ENCODE measurements at places on chromosomes 7 and 10.
A peak's percentile ranks its signal among the peaks of the same experiment; 100 is the strongest.

DNA sequence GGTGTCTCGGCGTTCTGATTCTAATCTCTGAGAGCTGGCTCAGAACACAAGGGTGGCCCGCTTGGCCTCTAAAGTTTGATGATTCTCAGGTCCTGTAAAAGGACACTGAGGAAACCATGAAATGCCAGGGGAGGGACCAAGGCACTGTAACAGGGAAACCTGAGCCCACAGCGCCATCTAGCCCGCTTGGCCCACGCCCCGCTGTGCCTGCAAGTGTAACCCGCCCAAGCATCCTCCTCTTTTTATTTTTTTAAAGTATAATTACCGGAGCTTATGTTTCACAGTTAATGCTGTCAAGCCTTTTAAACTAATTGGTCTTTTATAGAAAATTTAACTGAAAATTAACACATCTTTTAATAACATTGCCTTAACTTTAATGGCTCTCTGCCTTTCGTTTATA, 734.7 kb downstream of the KCNMA1 start:
- DNase-seq, result peak; percentile 0

DNA sequence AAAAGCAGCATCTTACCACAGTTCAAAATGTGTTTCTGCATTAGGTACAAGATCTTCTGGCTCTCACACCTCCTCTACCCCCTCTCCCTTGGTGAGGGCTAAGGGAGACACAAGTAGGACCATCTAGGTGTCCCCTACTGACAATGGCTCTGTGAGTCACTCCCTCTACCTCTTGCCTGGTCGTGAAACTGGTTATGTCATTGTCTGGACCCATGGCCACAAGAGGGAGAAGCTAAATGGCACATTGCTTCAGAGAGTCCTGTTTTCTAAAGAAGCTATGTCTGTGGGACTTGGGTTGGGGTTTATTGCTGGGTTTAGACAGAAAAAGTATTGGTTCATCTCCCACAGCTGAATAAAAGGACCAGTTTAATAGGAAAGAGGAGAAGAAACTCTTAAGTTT, 4.0 kb upstream of the PLXNA4 start:
- no peak for DNase-seq

GRCh38 chr7:47278043-47278442, 303.9 kb downstream of the TNS3 start:
- DNase-seq, result no peak

DNA sequence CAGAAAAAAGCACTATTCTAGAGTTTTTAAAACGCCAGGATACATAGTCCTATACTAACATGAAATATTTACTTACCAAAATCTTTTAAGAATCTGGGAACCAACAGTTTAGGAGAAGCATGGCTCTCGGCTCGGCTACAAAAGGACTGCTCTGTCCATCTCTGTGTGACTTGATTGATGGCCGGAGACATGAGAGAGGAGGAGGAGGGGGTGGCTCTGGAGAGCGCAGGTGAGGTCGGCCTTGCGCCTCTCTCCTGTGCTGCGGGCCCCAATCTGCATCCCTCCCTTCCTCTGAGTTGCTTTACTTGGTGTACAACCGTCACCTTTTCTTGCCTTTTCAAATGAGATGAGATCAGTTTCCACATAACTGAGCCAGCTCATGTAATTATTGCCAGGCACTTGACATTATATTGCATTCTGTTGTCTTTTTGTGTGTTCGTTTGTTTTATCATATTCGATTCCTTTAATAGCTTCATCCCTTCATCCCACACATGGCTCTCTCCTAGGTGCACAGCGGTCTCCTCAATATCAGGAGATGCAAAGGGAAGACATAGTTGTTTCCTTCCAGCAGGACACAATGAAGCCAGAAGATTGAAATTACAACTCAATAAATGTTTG, 87.8 kb upstream of the KLF6 start:
- DNase-seq, result no peak

DNA sequence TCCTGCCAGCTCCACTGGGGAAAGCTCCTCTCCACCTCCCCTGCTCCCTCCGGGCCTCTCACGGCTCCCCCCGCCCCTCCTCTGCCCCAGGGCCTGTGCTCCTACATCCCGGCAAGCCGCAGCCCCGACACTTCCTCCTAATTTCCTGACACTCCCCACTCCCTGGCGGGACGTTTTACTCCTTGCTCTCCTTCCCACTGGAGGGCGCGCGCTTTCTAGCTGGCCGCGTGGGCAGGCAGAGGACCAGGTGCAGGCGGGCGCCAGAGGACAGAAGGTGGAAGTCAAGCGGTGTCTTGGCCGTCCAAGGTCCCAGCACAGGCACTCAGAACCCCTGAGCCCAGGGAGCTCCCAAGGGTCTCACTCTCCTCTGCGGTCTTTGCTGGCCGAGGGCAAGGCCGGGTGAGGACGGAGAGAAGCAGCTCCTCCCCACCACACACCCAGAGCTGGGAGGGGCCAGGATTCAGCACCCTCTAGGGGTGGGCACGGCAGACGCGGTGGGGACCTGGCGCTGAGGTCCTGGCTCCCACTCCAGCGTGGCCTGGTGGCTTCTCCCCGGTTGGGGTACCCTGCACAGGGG, 19.1 kb downstream of the ADAM8 start:
- no peak for DNase-seq

DNA sequence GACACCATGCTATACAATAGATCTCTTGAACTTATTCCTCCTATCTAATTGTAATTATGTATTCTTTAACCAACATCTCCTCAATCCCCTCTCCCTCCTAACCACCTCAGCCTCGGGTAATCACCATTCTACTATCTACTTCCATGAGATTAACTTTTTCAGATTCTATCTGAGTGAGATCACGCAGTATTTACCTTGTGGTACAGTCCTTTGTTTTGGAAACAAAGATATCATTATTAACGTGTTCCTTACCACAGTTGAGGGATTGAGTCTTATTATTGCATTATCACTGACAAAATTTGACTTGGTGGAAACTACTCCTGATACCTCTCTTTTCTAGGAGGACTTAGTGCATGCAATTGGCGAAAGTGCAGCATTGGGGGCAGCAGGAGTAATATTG, 26.0 kb upstream of the HYAL4 start:
- no peak for DNase-seq

GRCh38 chr7:138878856-138879255, 80.9 kb upstream of the ATP6V0A4 start:
- no peak for DNase-seq

DNA sequence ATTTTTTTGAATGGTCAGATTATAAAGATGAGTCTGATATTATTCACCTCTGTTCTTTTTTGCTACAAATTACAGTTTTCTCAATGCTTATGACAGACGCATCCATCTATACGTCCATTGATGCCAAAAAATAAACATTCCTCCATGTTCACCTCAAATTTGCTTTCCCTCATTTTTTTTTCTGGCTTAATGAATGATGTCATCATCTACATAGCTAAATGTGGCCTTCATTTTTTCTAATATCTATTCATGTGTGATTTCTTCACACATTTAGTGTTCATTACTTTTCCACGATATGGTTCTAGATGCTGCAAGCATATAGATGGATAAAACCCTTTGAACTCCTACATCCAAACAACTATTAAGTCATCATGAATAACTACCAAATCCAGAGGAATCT, 163.1 kb downstream of the MAGI2 start:
- no peak for DNase-seq

DNA sequence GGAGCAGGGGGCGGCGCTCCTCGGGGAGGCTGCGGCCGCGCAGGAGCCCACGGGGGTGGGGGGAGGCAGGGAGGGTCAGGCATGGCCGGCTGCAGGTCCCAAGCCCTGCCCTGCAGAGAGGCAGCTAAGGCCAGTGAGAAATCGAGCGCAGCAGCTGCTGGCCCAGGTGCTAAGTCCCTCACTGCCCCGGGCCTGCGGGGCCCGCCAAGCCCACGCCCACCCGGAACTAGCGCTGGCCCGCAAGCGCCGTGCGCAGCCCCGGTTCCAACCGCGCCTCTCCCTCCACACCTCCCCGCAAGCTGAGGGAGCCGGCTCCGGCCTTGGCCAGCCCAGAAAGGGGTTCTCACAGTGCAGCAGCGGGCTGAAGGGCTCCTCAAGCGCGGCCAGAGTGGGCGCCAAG, 28.3 kb upstream of the TES start:
- DNase-seq, result no peak

DNA sequence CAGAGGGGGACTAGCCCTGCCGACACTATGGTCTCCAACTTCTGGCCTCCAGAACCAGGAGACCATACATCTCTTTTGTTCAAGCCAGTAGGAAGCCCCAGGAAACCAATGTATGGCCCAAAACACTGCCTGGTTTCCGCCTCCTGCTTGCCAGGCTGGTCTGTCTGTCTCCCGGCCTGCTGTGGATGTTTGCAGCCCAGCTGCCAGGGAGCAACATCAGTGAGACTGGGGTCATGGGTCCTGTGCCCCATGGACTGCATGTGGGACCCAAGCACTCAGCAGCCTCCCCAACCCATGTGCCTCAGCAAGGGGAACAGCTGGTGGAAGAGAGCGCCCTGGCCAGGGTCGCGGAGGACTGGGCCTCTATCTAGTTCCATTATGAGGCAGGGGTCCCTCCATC, 33.4 kb upstream of the NUB1 start:
- no peak for DNase-seq

DNA sequence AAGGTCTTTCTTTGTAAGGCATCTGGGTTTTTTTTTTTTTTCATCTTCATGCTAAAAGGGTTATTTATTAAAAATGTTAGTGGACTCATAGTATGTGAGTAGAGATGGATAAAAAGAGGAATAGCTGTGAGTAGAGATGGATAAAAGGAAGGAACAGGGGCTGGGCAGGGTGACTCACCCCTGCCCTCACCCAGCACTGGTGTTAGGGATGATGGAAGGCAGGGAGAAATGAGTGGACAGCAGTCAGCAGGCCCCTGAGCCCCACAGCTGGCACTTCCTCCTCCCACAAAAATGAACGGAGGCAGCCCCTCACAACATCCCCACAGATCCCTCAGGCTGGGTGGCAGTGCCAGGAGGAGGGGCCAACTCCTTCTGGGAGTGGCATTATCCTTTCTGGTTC, 39.3 kb downstream of the ANTXRL start:
- no peak for DNase-seq

DNA sequence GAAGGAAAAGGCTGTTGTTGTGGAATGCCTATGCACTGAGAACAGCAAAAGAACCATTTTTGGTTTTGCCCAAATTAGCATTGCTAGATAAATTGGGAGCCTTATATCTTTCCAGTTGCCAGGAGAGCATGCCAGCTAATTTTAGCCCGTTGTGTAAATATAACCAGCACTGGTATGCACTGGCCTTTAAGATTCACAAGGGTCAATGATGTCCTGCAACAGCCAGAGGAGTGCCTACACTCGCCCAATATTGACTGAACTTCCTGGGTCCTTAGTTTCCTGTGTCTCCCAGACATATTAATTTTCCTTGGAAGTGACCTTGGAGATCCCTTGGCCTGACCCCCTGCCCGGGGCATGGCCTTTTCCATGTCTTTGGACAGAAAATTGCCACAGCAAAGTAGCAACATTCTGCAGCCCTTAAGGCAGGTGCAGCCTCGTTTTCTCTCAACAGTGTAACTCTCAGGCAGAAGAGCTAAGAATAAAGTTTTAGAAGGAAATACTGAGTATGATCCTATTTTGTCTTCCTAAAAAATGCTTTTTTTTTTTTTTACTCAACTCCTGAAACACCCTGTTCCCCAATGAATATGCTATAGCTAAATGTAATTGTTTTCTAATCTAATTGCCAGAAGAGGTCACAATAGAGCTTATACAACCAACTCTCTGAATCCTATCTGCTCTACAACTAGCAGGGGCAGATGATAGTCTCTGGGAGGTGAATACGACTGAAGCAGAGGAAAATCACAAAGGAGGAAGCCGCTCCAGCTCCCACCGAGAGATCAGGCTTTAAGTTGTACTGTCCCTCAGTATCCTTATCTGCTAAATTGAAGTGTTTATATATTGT, 131.9 kb upstream of the PCGF5 start:
- no peak for DNase-seq

DNA sequence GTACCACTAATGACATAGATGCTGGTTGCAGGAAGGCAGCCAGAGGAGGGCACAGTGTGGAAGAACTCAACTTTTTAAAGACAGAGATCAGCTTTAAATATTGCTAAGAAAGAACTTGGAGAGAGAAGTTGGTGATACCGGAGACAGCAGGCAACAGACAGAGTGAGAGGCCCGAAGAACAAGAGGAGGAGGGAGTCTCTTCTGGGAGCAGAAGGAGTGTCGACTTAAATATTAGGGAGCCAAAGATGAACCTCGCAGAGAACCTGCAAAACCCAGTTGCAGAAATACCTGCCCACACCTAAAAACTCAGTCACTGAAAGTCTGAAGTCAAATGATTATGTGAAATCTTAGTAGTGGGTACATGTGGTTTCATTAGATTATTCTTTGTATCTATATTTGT, 3.4 kb upstream of the WDR86 start:
- no peak for DNase-seq

- DNase-seq, result no peak
These were observed 360.0 kb upstream of the IGFBP3 start for GRCh38 chr7:46281071-46281470.

DNA sequence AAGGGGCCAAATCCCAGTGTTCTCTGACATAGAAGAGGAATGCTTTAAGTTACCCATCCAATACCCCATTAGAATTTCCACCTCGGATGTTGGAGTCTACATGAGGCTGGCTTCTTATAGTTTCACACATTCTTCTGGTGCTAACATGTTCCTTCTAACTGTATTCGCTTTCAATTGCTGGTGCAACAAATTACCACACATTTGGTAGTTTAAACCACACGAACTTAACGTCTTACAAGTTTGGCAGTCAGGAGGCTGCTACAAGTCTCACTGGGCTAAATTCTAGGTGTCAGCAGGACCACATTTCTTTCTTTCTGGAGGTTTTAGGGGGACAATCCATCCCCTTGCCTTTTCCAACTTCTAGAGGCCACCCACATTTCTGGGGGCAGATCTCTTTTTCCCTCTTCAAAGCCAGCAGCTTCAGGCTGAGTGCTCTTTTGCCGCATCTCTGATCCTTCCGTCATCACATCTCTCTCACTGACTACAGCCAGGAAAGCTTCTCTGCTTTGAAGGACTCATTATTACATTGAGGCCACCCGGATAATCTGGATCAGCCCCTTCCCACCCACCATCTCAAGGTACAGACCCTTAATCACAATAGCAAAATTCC, 5.1 kb upstream of the MACC1 start:
- DNase-seq, result no peak

GRCh38 chr7:92763636-92764423, 72.5 kb downstream of the CDK6 start:
- DNase-seq, result peak; percentile 64

- DNase-seq, result no peak
These were observed 22.1 kb upstream of the VOPP1 start for GRCh38 chr7:55594414-55594813.

DNA sequence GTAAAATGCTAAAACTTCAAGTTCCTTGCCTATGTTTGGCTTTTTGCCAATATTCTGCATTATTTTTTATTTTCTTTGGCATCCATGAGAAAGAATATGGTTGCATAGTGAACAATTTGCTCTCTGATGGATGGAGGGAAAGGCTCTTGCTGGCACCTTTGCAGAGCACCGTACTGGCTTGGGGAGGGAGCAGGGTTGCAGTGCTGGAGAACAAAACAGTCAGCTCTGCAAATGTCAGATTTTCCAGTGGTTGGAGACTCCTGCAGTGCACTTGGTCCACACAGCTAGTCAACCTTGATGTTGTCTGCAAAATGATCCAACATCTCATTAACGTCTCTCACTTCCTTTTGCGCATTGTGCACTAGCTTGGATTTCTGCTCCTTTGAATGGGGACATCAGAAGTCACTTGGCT, 100.8 kb downstream of the ANLN start:
- DNase-seq, result no peak

All from NCI-H524 treated with DMSO at 0.1 percent for 48 hours (cell line).